ENCODE measurements at places on chromosomes 3 and 15.

DNA sequence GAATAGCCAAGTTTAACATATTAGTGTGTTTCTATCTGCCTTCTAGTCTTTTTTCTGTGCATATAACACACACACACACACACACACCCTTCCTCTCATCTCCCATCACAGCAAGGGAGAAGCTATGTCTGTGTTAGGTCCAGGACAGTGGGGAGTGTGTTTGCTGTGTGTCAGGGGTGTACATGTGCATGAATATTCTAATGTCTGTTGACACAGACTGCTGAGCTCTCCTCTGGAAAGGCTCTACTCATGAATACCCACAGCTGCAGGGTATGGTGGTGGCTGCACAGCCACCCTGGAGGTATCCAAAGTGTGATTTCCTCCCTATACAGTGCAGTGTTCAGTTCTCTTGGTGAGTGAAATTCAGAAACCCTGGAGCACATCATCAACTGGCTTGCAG lies 42.9 kb downstream of the ARNT2 start:
- DNase-seq = no peak

DNA sequence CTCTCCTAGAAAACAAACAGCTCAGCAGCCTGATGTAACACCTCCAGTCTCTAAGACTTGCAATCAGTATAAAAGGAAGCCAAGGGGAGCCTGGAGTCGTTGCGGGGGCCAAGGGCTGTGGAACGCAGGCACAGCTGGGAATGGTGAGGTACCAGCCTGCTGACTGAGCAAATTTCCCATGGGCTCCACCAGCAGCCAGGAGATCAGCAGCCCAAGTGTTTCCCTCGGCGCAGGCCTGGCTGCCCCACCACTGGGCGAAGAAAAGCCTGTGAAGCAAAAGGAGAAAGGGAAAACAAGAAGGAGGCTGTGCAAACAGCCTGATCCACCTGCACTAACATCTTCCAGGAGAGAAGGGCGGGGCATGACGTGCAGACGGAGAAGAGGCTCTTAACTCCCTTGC lies 155.3 kb downstream of the SHQ1 start:
- DNase-seq = no peak

- DNase-seq = no peak
Measured at GRCh38 chr15:75451202-75451673, 252 bp downstream of the SIN3A start.

DNA sequence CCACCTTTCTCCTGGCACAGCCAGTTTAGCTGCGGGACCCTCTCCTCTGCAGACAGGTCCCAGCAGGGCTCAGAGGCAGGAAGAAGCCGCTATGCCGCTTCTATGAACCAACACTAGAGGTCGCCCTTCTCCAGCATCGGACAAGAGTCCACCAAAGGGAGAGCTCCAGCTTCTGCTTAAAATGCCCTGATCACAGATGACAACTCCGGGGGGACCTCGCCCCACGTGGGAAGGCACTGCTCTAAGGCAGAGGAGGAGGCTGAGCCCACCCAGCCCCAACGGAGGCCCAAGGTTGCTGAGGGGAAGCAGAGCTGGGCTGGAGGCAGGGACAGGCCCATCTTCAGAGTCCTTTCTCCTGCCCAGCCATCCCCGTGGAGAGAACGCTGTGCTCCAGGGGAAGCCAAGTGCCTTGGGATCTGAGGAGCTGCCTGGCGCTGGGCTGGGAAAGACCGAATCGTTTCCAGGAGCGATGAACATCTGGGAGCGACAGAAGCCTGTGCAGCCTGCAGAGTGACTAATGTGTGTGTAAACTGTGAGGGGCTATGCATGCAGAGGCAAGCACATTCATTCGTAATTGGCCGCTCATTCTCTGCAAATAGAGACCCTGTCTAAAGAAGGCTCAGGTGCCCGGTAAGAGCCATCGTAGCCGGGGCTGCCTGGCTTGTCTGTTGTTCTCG lies 43.5 kb upstream of the BDH1 start:
- DNase-seq = peak; percentile 19

DNA sequence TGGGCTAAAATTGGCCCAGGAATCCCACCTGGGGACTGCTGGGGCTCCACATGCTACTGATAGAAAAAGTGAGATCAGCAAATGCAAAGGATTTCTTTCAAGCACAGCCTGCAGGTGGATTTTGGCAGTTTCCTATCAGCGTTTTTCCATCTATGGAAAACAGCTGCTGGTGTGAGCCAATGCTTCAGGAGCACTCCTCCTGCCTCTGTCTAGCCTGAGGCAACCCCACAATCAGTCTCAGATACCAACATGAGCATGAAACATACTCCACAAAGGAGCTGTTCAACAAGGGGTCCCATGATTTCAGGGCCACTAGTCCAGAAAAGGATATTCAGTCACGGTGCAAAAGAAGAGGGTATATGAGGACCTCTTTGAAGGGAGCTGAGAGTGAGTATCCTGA lies 311.5 kb upstream of the THBS1 start:
- no peak for DNase-seq

DNA sequence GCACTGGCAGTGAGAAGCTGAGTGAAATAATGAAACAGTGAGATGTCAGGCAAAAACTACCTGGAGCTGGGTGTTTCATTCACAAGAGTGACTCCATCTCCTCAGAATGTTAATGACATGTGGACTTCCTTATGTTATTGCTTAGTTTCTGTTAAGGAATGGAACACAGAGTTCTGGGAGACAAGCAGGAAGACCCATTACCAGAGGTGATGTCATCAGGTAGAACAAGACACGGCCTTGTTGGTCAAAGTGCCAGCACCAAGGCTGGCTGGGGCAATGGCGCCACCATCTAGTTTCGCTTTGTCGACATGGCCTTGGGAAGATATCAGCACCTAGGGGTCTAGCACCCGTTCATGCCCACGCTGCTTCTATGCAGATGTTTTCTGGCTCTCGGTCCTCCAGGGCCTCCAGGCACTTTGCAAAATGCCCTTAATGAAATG lies 252.2 kb downstream of the FAM43A start:
- no peak for DNase-seq

GRCh38 chr15:67953299-67953698 lies 100.8 kb upstream of the PIAS1 start:
- DNase-seq = no peak

DNA sequence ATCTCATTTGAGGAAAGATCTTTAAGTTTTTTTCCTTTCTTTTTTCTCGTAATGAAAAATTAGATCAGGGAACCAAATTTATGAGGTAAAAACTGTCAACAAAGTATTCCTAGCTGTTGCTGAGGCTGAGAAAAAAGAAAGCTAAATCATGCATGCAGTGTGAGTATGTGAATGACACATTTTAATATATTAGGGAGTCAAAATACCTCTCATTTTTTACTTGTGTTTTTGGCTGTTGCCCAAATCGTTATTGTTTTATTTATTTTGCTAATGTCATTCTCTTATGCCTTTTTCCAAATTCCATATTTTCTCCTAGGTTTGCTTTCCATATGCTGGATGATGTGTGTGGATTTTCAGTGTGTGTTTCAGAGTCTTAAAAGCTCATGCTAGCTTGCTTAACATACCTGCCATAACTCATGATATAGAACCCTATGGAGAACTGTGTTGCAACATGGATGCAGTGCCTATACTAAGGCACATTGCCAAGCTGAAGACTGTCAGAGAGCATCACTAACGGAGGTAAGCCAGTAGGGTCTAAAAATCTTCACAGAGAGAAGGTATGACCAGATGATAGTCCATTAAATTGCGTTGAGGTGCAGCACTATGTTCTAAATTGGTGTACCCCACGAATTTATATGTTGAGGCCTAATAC lies 629.5 kb upstream of the KCNMB2 start:
- no peak for DNase-seq

DNA sequence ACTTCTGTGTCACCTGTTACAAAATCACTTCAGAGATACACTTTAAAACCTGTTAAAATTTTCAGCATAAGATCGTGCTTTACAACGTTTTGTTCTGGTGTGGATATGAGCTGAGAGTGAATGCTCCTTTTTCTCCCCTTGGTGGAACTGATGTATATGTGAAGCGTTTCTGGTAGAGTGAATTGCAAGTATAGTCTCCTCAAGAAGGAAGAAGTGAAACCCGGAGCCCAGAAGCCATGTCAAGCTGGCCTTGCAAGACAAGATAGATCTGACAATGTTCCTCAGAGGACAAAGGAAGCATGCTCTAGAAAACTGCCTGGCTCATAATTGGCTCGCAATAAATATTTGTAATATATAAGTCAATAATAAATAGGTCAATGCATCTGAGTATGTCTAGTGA lies 23.6 kb downstream of the SERPINI2 start:
- no peak for DNase-seq

- DNase-seq = peak; percentile 0
Measured at GRCh38 chr3:54046641-54047214, 75.6 kb upstream of the CACNA2D3 start.

DNA sequence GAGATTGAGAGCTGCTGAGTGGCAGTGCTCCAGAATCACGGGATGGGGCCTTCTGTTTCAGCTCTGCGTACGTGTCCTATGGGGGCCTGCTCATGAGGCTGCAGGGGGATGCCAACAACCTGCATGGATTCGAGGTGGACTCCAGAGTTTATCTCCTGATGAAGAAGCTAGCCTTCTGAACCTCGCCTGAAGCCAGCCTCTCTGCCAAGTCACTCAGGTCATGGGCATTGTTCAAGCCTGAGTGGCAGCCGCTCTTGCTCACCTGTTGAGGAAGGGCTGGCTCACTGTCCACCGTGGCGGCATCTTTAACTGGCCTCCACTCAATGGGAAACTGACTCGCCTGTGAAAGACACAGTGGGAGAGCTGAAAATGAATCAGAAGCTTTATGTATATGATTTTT lies 6.6 kb downstream of the POLR2H start:
- no peak for DNase-seq

DNA sequence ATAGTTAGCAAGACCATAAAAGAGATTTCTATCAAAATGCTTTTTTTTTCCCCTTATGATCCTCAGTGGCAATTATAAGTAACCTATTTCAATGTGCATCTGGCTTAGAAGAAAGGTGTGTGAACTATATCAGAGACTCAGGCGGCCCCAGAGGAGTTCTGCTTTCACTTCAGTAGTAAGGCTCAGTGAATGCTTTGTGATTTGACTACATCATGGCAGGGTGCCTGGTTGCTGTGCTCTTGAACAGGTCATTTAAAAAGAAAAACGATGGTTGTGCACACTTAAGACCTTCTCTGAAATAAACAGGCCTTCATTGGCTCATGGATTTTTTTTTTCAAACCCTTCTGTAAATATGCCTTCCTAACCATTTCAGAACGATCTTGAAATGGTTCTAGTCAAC lies 400.4 kb upstream of the RARB start:
- no peak for DNase-seq

- DNase-seq = no peak
Measured at GRCh38 chr3:53833700-53834099, 12.5 kb downstream of the CHDH start.

GRCh38 chr3:15801298-15801697 lies 3.5 kb upstream of the ANKRD28 start:
- no peak for DNase-seq

GRCh38 chr3:22225161-22225560 lies 474.2 kb upstream of the ZNF385D start:
- DNase-seq = no peak

DNA sequence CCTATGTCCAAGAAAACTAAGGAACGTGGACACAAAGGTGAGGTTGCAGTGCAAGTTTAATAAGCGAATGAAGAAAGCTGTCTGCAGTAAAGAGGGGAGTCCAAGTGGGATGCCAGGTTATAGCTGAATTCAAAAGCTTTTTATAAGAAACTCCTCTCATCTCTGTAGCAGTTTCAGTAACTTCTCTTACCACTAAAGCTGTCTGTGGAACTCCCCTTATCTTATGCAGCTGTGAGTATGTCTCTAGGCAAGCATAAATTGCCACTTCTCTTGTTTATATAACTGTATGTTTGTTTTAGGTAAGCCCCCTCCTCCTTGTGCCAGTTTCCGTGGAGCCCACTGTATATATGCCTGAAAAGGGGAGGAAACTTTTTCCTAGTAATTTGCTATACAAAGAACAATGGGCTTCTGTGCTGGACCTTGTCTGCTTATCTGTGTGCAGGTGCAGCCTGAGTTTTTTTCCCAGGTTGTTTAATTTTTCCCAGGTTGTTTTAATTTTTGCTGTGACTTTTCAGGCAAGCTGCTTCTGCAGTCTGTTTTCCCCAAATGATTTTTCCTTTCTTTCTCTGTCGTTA lies 875.1 kb upstream of the EPHA6 start:
- no peak for DNase-seq

DNA sequence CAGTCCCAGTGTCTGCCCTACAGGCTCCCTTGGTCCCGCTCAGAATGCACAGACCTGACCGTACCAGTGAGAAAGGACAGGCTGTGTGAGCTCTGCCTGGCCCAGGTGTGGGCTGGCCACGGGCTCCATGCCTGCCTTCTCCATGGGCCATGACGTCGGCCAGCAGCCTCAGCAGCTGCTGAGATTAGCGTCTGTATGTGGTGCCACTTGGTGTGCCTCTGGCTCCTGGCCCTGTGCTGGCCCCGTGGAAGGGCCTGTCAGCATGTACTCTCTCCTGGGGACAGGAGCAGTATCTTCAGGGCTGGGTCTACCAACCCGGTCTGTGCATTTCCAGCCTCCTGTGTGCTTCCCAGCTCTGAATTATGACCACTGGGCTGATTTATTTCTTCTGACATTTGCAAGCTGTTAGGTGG lies 25.7 kb downstream of the KLF13 start:
- DNase-seq = no peak

GRCh38 chr3:86175593-86176444 lies 815.1 kb downstream of the VGLL3 start:
- no peak for DNase-seq

DNA sequence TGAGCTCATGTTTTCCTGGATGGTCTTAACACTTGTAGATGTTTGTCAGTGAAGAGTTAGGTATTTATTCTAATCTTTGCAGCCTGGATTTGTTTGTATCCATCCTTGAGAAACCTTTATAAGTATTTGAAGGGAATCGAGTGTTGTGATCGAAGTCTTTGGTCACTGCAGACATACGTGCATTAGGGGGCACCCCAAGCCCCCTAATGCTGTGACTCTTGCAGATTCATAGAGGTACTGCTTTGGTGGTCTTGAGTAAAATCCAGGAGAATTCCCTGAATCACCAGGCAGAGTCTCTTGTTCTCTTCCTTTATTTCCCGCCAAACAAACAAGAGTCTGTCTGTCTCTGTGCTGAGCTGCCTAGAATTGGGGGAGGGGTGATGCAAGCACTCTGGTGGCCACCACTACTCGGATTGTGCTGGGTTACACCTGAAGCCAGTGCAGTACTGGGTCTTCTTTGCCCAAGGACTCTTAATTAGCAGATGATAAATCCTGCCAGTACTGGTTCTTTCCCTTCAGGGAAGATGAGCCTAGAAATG lies 170.5 kb upstream of the POU1F1 start:
- DNase-seq = no peak

- DNase-seq = no peak
Measured at GRCh38 chr3:158748237-158748828, 16.1 kb upstream of the RARRES1 start.

- DNase-seq = no peak
Measured at GRCh38 chr3:27903446-27903845, 181.3 kb upstream of the EOMES start.
